ENCODE measurements at places on chromosomes 12 and 14.

GRCh38 chr12:78802593-78802992, 62.0 kb upstream of the SYT1 start:
- no peak for DNase-seq

DNA sequence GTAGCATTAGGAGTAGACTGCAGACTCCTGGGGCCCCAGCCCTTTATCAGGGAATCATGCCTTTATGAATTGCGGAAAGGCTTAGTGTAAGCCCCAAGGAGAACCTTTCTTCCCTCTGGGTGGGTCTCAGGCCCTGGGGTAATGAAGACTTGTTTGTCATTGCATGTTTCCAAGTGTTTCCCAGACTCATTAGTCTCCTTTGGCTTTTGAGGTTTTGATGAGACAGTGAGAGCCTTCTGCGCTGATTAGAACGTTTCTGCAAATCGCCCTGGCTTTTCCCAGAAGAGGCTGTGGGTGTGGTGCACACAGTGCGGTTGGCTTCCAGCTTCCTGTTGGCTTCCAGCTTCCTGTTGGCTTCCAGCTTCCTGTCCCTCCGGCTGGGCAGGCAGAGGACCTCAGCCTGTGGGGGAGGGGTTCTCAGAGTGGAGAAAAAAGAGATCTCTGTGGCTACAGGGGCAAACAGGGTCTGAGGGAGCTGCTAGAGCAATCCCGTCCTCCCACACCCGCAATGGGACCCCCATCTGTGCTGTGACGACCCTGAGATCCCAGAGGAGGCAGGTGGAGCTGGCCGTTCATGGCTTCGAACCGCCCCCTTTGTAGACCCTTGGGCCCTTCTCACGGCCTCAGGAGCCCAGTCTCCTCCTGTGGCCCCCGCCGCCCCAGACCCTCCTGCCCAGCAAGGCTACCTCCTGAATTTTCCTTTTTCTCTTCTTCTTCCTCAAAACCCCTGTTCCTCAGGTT, 42.1 kb downstream of the GPR68 start:
- peak; percentile 28 for DNase-seq

DNA sequence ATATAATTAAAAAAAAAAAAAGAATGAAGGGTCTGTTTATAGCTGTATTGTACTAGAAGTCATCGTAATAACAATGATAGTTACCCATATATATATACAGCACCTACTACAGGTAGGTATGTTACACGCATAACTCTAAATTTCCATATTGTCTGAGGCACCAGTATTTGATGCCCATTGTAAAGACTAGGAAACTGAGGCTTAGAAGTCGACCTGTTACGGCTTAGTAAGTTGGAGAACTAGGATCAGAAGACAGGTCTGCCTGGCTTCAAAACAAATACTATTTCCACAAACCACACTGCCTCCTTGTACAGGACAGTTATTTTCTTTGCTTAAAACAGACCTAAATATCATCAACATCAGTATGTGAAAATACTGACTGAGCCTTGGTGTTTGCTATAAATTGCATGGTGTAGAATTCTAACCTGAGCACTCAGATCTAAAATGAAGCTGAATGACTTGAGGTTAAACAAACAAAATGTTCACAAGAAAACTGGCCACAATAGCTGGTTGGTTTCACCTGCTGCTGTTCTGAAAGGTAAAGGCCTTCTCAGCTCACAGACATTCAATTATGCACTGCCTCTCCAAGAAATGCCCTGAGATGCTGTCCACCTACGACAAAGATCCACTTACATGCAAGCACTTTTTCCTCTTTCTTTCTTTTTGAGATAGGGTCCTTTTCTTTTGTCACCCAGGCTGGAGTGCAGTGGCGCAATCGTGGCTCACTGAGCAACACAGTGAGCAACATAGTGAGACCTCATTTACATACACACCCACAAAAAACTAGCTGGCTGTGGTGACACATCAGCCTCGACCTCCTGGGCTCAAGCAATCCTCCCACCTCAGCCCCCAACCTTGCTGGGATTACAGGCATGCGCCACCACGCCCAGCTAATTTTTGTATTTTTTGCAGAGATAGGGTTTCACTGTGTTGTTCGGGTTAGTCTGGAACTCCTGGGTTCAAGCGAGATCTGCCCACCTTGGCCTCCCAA, 35.7 kb downstream of the SSH1 start:
- peak; percentile 85 for DNase-seq

GRCh38 chr14:92144708-92145107, 22.9 kb downstream of the CPSF2 start:
- no peak for DNase-seq

DNA sequence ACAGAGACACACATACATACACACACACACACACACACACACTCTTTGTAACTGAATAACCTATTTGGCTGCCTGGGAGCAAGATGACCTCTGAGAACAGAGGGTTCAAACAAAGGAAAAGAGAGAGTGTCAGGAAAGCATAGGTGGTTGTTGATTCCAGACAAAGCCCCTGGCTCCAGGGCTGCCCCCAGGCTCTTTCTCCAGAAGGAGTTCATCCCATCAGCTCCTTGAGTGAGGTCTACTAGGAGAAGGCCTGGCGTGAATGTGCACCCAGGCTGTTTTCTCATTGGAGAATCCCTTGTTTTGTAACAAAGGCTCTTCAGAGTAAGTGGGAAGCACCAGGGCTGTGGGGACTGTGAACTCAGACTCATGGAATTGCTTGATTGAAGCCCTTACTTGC, 151.9 kb downstream of the EMP1 start:
- DNase-seq: no peak

DNA sequence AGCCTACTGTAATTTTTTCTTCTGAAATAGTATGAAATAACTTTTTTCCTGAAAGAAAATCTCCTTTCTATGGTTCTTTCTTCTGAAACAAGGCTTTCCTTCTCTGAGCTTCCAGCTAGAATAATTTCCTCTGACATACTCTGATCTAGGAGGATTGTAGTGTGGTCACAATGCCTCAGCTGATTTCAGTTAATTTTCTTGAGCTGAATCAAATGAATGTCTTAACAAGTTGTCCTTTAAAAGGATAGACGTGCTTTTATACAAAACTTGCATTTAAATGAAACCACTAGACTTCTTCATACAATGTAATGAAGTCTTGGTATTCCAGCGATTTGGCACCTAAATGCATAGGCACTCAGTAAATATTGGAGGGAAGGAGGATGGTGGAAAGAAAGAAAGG, 94.4 kb downstream of the BICD1 start:
- no peak for DNase-seq

- DNase-seq: no peak
These were observed 41.7 kb downstream of the ZCRB1 start for GRCh38 chr12:42284157-42284556.

DNA sequence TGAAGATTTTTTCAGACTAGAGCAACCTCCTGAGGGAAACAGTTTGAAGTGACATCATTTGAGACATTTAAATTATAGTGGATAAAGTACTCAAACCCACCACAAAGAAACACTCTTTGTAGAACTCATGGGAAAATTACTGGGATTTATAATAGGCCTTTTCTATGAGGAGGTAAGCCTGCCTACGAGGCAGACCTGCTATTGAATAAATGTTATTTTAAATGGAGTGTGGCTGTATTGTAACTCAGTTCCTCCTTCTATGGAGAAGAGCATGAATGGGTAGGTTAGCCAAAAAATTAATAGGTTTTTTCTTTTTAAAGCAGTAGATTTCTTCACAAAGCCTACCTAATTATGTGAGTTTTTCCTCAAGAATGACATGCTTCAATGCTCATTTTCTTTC, 63.7 kb upstream of the PLEKHA5 start:
- no peak for DNase-seq

GRCh38 chr14:91580876-91581577, 70.9 kb upstream of the PPP4R3A start:
- no peak for DNase-seq

DNA sequence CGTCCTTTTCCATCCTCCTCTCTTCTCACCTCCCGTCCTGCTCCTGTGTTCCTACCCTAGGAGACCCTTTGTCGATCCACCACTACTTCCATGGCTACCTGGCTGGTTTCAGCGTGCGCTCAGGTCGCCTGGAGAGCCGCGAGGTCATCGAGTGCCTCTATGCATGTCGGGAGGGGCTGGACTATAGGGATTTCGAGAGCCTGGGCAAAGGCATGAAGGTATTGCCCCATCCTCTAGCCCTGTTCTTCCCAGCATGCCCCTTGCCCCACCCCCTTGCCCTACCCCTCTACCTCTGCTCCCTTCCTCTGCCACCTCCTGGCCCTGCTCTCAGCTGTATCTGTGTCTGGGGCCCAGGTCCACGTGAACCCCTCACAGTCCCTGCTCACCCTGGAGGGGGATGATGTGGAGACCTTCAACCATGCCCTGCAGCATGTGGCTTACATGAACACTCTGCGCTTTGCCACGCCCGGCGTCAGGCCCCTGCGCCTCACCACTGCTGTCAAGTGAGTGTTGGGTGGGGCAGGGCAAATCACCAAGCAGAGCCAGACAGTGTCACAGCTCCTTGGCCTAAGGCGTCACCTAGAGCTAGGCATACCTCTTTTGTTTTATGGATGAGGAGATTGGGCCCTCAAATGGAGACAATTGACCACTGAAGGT, 12.8 kb downstream of the CLSTN3 start:
- DNase-seq: no peak

GRCh38 chr12:68675101-68675842, 11.5 kb upstream of the NUP107 start:
- no peak for DNase-seq

DNA sequence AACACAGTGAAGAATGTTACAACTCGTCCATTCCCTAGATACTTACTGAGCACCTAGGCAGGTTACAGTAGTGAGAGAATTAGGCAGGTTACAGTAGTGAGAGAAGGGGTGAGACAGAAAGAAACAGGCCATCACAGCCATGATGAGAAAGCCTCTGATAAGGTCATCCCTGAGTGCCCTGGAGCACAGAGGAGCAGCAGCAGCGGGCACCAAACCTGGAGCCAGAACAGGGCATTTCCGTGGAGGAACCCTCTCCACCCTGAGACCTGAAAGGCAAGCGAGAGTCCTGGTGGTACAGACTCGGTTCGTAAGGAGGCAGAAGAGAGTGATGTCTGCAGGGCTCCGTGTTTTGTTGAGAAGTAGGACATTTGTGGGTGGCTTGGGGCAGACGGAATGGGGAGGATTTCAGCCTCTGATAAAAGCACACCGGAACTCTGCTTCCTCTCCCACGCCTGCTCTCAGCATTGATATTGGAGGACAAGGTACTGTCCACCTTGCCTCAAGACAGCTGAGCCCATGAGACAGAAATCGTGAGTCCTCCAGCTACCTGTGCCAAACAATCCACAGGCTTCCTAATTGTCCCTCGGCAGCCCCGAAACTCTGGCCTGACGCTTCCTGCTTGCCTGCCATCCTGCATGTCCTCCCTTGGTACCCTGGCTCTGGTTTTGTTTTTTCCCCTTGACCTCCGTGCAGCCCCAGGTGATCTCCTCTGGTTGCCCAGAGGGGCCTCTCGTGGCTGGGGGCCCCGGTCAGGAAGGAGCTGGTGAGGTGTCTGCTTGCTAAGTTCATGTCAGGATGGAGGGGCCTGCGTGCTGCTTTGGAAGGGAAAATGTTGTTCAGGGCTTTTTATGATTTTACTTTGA, 136.1 kb downstream of the GCH1 start:
- no peak for DNase-seq

DNA sequence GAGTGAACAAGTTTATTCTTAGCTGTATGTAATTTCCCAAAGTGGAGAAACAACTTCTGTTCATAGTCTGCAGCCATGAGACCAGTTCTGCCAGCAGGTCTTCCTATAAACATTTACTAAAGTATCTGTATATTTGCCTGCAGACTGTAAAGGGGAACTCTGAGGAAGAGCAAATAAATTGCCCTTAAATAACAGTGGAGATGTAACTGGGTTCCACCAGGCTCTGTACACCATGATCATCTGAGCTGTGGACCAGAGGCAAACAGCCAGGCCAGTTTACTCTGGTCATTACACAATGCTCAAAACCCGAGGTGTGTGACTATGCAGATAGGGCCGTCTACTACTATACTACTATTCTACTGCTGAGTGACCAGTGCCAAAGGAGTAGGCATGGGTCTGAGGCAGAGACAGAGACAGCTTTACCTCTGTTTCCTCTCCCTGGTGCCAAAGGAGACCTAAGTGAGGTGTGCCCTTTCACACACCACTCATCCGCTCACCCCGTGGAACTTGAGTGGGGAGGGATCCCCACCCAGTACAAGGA, 21.1 kb upstream of the CERS5 start:
- DNase-seq: no peak

DNA sequence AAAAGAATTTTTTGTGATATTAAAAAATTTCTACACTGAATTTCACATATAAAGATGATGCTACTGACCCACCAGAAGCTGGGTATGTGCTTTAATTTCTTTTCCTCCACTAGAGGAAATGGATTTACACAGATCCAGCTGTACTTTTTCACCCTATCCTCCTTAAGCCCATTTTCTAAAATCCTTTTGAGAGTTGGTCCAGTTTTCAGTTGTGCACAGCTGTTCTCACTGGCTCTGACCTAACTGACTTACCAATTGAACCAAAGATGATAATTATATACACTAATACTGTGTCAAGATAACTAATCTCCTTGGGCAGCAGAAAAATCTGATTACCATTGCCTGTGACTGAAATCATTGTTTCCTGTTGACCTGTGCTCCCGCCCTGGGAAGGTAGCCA, 108.5 kb downstream of the ZFC3H1 start:
- DNase-seq: no peak

DNA sequence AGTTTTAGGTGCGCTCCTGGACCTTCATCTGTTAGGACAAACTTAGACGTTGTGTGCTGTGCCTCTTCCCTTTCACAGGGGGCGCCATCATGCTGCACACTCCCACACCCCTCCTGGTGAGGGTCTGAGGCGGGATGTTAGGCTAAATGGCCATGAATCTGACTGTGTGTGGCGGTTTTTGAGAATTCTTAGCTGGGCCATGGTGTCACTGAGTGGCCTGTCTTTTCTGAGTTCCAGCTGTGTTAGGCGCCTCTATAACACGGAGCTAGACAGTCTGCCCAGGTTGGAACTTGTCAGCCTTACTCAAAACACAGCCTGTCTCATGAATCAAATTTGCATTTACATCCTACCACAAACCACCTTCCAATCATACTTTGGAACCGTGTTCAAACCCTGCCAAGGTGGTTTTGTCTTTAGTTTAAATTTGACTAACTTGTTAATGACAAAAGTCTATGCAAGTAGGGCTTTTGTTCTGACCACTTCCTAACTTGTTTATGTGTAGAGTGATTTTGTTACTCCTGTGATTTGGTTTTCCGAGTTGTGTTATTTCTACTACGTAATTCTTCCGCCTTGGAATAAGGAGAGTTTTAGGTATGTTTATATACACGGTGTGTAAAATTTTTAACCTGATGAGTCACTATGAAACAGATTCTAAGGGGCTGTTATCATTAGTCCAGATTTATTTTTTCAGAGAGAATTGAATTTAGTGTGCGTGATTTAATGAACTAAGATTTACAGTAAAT, 19.6 kb downstream of the ACVR1B start:
- no peak for DNase-seq

DNA sequence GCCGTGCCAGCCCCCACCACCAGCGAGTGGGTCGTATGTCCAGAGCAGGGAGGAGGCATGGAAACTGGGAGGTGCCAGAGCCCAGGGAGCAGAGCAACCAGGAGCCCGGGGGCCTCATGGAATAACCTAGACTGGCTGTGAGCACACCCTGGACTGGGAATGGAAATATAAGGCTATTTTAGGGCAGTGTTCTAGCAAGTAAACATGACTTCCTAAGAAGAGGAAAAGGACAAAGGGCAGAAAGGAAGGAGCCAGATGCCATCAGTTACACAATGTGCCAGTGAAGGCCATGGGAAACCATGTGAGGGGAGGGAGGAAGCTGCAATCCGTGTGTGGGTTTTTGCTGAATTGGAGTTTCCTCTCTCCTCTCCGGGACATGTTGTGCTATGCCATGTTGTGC, 18.7 kb upstream of the CPM start:
- DNase-seq: peak; percentile 45

GRCh38 chr14:53847881-53848280, 108.7 kb downstream of the BMP4 start:
- DNase-seq: no peak

GRCh38 chr14:53603994-53604393, 352.6 kb downstream of the BMP4 start:
- no peak for DNase-seq

Data from HL-60 (cell line).